ENCODE measurements at places on chromosomes 4 and X. TPM values are rescaled to one million over a fixed set of nuclear protein-coding genes. Genes with fewer than 3 reads are reported as not detected.

Gene FGF2
- total RNA-seq: 103 TPM

Gene HAND2
- total RNA-seq: 0.78 TPM

Gene RTL9
- 0.22 TPM for total RNA-seq

Gene PABPC1L2A
- not detected for total RNA-seq

Gene F8A3
- total RNA-seq: 2.9 TPM

Gene GLUD2
- 2.3 TPM for total RNA-seq

Gene TFE3
- 37.4 TPM for total RNA-seq

Gene MAGEC2
- not detected for total RNA-seq

Gene BRS3
- total RNA-seq: under 0.01 TPM

Gene CCKAR
- 0.91 TPM for total RNA-seq

Gene TLR3
- total RNA-seq: 17.9 TPM

Gene MSN
- 303 TPM for total RNA-seq

Gene TRIM75
- not detected for total RNA-seq

Gene CFI
- 25.5 TPM for total RNA-seq

Gene CPZ
- 10.8 TPM for total RNA-seq

Gene SPANXD
- not detected for total RNA-seq

Gene TMEM47
- 137 TPM for total RNA-seq

Gene BOD1L1
- 39.2 TPM for total RNA-seq

Gene SLC26A1
- 0.26 TPM for total RNA-seq

Gene S100P
- 0.13 TPM for total RNA-seq

Gene ASB5
- 0.26 TPM for total RNA-seq

Gene ALAS2
- total RNA-seq: not detected

Gene DUSP9
- not detected for total RNA-seq

Gene NSUN7
- total RNA-seq: not detected

Gene FABP2
- not detected for total RNA-seq

Gene PHOX2B
- not detected for total RNA-seq

Gene F9
- not detected for total RNA-seq

Gene FRMPD4
- 0.26 TPM for total RNA-seq

Gene SH2D1A
- not detected for total RNA-seq

Gene CXorf66
- total RNA-seq: not detected

Gene CENPVL2
- not detected for total RNA-seq

Gene ARHGAP6
- total RNA-seq: 1.3 TPM

Gene OCIAD1
- 151 TPM for total RNA-seq

Gene TRAM1L1
- total RNA-seq: 6.2 TPM

Gene IGFBP7
- 256 TPM for total RNA-seq

Gene NR3C2
- total RNA-seq: 1.8 TPM

Gene FRG2
- total RNA-seq: not detected

Gene SEC31A
- total RNA-seq: 492 TPM

Gene FHIP1A
- total RNA-seq: 1.3 TPM

Gene FUNDC2
- total RNA-seq: 70.6 TPM

Gene DNAAF6
- not detected for total RNA-seq

Gene ZNF630
- 2.0 TPM for total RNA-seq

Gene LIN54
- total RNA-seq: 27.3 TPM

Gene TRIM61
- total RNA-seq: 1.3 TPM

Gene TCEAL6
- not detected for total RNA-seq

Gene EREG
- total RNA-seq: 0.22 TPM

Gene MAGEA2B
- not detected for total RNA-seq

Gene STPG2
- 0.65 TPM for total RNA-seq

Gene USP11
- total RNA-seq: 34.5 TPM

Gene ATP6AP2
- 164 TPM for total RNA-seq

Gene CCDC110
- 5.0 TPM for total RNA-seq

Gene CLGN
- 0.39 TPM for total RNA-seq

Gene FGF13
- 0.52 TPM for total RNA-seq

Gene CLCN4
- 7.1 TPM for total RNA-seq

Gene HMX1
- not detected for total RNA-seq

Gene BTK
- not detected for total RNA-seq
